ENCODE measurements at places on chromosomes 12 and 14.

DNA sequence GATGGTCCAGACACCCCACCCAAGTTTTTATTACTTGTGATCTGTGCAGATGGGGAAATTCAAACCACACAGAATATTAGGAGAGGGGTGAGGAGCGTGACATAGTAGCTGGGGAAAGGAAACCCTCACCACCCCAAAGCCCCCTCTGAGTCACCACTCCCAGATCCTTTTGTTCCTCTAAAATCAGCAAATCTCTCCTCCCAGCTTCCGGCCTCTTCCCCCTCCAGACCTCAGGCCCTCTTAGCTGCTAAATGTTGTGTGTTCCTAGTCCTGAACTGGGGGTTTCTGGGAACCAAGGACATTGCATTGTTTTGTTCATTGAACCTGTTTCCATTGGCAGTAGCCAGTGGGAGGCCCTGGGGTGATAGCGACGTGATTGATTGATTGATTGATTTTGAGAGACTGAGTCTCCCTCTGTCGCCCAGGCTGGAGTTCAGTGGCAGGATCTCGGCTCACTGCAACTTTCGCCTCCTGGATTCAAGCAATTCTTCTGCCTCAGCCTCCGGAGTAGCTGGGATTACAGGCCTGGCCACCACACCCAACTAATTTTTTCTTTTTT, 5.9 kb upstream of the ORAI1 start:
- DNase-seq: no peak

DNA sequence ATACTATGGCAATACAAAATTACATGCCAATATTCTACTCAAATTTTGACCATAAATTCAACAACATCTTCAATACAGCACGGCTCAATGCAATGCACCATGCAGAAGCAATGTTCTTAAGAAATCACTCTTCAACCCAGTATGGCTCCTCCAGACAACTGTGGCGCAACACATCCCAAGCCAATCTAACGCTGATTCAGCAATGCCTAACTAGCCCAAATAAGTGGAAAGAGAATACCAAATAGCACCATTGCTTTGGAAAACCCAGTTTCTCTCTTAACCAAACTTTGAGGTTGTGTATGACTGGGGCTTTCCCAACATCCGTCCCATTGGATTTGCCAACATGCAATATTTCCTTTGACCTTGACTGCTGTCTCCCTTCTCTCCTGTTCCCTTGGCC, 211.1 kb upstream of the TBX3 start:
- DNase-seq: no peak

DNA sequence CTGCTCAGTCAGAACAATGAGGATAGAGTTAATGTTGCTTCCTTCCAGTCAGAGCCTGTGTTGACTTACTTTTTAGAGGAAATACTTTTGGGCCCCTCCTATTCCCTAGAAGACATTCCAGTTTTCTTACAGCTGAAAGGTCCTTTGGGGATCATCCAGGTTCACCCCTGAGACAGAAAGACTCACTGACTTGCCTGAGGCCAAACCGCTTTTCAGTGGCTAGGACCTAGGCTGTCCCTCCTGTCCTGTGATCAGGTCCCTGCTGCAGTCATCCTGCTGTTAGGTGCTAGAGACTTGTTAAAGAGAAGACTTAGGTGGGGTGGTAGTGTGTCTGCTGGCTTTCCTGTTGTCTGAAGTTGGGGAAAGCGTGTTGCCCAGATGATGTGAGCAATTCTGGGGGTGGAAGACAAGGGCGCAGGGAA, 39.6 kb downstream of the SUSD6 start:
- DNase-seq: no peak

GRCh38 chr12:90076851-90077319, 368.2 kb upstream of the ATP2B1 start:
- DNase-seq: no peak

- DNase-seq: no peak
Observed at GRCh38 chr14:76125511-76125910, 26.2 kb upstream of the GPATCH2L start.

DNA sequence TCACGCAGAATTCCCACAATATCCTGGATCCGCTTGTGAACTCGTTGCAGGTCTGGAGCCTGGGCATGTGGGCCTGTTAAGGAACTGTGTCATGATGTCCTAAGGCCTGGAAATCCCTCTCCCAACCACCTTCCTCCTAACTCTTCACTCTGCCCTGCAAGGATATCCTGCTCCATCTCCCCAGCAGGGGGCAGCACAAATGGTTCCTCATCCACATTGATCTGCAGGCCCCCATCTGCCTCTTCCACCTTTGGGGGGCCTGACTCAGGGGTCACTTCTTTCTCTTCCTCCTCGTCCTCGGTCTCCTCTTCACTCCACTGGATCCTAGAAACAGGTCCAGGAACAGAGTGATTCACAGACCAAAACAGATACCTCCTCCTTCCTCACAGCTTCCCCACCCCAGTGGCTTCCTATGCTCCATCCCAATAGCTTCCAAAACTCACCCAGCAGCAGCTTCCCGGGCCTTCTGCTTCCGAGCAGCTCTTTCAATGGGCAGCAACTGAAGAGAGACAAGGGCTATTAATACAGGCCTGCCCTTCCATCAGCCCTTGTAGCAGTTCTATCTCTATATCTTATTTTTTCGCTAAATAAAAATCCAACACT, 4.5 kb downstream of the NOP2 start:
- no peak for DNase-seq

DNA sequence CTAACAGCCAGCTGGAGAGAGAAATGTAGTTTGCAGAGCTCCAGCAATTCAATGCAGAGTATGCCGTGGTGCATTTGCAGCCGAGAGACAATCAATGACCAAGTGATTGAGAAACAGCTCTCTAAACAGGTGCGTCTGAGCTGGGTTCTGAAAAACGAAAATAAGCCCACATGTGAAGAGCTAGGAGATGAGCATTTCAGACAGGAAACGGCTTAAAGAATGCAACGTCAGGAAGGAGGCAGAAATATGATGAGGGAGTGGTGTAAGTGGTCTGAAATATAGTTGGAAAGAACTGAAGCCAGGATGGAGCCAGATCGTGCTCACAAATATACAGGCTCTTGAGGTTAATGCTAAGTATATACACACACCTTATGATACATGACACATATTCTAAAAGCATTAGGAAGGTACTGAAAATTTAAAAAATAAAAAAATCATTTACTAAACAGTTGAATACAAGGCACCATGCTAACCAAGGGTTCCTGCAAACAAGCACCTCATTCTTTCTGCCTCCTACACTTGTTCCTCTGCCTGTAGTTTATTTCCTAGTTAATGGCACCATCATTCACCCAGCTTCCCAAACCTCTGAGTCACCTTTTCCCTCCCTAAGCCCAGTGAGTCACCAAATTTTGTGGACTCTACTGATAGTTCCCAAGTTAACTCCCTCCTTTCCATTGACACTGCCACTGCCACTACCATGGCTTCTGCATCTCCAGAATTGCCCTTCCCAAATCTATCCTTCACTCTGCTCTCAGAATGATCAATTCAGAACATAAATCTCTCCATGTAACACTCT, 2.3 kb upstream of the GARIN2 start:
- no peak for DNase-seq

- no peak for DNase-seq
Observed at GRCh38 chr12:123393747-123394146, 9.8 kb downstream of the KMT5A start.

DNA sequence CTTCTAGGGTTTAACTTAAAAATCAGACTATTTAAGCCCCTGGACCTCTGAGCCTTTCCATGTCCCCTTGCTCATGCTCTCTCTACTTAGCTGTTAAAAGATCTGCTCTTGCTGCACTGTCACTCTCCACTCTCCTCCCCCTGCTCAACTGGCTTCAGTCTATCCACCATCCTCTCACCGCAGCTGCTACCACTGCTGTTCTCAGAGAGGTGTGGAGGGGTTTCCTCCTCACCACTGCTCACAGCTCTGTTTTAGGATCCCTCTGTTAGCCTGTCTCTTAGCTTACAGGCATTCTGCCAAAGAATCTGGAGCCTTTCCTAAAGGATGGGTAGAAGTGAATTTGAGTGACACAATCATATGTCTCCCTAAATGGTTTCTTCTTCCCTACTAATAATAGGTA, 43.7 kb upstream of the ATP2B1 start:
- no peak for DNase-seq

GRCh38 chr14:58663494-58664111, 25.8 kb downstream of the DACT1 start:
- DNase-seq: no peak

DNA sequence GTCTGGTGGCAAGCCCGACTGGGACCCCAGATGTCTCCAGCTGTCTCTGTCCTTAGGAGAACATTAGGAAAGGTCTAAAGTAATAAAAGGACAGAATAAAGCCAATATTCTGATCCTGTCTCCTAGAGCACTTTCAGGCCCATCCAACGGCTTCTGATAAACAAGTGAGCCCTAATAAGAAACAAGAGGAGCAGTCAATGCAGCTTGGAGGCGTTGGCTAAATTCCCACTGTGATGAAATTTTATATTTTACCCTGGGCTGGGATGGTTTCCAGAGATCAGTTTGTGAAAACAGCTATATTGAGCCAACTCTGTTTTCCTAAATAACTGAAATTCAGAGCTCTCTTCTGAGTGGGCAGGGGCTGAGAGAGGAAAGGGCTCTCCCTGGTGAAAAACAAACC, 55.5 kb upstream of the SRRM4 start:
- DNase-seq: no peak

DNA sequence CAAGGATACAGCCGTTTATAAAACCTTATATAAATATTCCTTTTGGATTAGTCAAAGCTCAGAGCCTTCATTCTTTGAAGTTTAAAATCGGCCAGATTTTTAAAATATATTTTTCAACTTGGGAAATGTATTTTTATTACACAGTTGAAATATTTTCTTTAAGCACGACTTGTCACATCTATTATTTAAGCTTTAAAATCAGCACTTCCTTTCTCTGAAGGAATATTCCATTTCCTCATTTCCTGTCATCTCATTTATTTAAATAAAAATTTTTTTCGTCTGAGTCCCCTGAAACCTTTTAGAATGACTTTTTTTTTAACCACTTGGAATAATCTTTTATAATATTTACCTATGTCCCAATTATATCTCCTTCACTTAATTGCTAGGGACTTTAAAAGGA, 107.5 kb upstream of the PDE3A start:
- DNase-seq: no peak

DNA sequence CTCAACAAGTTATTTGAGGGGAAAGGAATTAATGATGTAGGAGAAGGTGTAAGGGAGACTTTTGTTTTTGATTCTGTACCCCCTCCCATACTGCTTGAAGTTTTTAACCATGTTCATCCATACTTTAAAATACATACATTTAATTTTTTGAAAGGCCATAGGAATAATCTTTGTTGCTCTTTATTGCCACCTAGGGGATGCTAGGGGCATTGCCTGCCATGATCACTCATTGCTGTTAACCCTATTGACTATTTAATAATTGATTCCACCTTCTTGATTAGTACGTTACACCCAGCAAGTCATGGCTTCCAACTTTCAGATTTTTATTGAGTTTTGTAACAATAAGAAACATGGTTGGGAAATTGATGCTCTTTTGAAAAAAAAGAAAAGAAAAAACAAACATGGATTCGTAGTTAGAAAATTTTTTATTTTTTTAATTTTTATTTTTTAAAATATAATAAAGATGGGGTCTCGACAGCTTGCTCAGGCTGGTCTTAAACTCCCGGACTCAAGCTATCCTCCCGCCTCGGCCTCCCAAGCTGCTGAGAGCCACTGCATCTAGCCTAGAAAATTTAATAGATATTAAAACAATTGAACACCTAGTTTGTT, 8.5 kb upstream of the PRKAB1 start:
- DNase-seq: no peak

DNA sequence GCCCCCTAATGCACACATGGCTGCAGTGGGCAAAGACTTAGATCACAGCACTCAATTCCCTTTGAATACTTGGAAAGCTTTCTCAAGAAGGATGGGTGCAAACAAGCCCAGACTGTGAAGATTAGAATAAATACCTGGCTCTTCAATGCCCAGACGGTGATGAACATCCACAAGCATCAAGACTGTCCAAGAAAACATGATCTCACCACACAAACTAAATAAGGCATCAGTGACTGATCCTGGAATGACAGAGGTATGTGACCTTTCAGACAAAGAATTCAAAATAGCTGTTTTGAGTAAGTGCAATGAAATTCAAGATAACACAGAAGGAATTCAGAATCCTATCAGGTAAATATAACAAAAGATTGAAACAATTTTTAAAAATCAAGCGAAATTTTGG, 43.8 kb upstream of the ZDHHC17 start:
- DNase-seq: no peak

- no peak for DNase-seq
Observed at GRCh38 chr12:28497889-28498411, 307.7 kb downstream of the CCDC91 start.

DNA sequence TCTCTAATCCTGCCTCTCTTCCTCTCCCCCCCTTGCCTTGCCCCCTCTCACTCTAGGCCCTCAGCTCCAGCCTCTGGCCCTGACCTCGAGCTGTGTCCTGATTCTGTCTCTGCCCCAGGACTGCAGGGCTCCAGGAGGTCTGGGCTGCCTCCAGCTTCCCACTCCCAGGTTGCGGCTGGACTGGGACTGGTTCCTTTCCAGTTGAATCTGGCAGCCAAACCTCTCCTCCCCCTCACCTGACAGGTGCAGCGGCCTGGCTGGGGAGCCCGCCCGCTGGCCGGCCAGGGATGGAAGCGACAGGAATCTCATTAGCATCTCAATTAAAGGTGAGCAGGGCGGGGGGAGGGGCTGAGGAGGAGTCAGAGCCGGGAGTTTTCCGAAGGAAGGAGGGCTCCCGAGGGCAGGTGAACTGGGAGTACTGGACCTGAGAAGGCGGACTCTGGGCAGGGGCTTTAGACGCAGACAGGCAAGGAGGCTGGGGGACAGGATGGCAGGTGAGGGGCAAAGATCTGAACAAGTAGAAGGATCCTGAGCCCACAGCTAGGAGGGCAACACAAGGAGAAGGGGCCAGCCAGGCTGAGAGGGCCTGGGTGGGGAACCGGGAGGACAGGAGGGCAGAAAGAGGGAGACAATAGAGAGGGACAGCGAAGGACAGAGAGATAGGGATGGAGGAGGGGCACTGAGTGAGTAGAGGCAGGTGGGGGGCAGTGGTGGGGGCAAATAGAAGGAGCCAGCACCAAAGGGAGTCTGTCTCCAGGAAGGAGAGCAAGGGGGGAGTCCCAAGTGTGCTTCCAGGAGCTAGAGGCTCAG, at the start of gene SCNN1A:
TSS of gene SCNN1A (minus strand) at position 295 of the 810 bp plus-strand sequence. CDS start 780 bp downstream, outside the sequence.
- peak; percentile 50 for DNase-seq

DNA sequence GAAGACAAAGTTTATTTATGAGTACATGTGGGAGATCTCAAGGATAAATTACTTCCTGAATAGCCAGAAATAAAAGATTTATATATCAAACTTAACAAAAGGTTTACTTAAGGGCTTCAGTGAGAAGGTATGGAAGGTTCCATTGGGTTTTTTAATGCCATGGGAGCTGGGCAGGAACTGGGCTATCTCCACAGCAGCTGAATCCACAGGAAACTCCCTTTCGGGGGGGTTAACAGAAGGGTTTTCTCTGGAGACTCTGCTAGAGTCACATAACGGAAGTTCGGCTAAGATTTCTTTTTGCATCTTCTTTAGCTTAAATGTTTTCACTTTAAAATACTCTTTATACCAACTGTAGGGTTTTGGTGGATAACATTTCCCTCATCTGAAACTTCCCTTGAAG, 113.5 kb downstream of the UNC79 start:
- DNase-seq: no peak
